ENCODE measurements at places on chromosomes 1 and 21. TPM values are rescaled to one million over a fixed set of nuclear protein-coding genes. Genes with fewer than 3 reads are reported as not detected.

DNA sequence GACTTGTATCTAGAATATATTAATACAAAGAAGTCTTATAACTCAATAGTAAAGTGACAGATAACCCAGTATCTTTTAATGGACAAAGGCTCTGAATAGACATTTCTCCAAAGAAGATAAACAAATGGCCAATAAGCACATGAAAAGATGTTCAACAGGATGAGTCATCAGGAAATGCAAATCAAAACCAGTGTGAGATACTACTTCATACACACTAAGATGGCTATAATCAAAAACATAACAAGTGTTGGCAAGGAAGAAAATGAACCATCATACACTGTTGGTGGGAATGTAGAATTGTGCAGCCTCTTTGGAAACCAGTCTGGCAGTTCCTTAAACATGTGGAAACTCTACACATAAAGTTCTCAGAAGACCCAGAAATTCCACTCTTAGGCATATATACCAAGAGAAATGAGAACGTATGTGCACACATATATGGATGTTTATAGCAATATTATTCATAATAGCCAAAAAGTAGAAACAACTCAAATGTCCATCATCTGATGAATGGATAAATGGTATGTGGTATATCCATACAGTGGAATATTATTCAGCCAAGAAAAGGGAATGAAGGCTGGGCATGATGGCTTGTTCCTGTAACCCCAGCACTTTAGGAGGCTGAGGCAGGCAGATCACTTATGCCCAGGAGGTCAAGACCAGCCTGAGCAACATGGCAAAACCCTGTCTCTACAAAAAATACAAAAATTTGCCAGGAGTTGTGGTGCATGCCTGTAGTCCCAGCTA is 9.9 kb upstream of the MPL start:
- DNase-seq, result no peak

GRCh38 chr1:22203335-22203734 is 60.4 kb upstream of the WNT4 start:
- DNase-seq, result no peak

DNA sequence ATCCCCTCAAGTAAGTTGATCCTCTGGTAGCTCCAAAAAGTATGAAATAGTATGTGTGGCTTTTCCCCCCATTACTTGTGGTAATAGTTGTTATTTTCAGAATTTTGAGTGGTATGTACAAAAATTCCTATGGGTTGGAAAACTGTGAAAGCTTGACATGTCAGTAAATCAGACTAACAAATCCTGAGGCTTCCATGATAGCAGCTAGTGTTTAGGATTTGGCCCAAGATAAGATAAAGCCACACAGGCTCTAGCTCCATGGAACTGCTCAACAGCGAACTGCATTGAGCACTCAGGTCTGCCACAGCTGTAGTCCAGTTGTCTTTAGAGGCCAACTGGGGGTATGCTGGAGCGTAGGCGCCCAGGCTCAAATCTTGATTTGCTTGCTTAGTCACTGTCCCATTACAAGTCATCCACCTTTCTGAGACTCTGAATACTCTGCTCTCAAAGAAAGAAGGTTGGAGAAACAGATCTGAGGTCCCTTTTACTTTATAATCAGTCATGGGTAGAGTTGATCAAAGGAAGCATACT is 28.7 kb downstream of the ATP1A1 start:
- DNase-seq, result no peak

DNA sequence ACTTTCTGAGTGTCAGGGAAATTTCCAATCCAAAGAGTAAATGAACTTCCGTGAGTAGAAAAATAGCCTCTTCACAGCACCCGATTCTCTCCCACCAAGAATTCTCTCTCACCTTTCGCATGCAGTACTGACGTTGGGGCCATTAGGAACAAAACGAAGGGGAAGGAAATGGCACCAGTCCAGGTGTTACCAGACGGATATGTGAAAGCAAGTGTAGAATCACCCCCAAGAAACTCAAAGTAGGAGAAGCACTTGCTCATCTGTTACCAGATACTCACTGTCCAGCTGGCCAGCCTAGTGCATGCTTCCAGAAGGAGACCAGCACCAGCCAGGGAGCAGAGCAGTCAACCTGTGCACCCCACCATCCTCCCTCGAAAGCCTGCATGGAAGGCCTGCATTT is 55.1 kb downstream of the ITPKB start:
- DNase-seq, result no peak

DNA sequence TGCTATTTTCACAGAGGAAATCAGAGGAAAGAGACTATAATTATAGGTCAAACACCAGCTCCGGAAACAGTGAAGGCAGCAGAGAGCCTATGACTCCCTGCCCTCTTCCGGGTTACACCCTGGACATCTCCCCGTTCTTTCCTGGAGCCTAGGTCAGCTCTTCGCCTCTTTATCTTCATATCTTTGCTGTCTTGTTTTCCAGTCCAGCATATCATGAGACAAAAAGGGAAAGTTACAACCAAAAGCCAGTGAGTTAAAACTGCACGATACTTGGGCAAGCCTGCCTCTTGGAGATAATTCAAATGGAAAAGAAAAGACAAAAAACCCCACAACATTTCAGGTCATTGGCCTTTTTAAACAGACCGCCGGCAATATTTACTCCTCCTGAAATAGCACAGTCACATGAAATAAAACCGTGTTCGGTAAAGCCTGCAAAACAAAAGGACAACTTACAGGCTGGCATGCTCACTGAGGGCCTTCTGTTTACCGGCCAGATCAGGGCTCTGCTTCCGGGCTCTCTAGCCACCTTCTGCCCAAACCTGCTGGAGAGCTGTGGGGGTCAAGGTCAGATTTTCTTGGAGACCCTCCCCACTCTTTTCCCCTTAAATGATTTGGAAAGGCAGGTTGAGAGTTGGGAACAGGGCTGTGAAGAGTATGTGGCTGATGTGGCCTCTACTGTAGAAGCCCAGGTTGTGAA is 42.8 kb upstream of the PPP2R5A start:
- no peak for DNase-seq

GRCh38 chr1:58786184-58786926 is 2.5 kb upstream of the JUN start:
- DNase-seq, result no peak

DNA sequence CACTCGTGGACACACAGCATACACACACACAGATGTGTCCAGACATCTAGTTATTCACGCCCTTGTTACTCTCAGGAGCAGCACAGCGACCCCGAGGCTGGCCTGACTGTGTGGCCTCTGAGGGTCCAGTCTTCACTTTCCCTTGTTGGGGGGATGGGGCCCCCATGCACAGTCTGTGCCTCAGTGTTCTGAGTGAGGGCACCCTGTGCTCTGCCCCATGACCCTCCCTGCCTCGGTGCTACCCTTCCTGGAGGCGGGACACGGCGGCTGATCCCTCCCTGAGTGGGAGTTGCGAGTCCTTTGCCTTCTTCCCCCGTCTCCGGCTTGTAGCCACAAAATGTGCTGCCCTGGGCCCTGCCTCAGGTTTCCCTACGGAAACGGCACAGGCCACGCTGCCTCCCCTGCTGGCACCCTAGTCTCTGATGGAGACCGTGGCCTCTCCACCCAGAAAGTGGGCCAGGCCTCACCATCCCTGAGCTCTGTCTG is 8.6 kb downstream of the CSTB start:
- DNase-seq, result no peak

DNA sequence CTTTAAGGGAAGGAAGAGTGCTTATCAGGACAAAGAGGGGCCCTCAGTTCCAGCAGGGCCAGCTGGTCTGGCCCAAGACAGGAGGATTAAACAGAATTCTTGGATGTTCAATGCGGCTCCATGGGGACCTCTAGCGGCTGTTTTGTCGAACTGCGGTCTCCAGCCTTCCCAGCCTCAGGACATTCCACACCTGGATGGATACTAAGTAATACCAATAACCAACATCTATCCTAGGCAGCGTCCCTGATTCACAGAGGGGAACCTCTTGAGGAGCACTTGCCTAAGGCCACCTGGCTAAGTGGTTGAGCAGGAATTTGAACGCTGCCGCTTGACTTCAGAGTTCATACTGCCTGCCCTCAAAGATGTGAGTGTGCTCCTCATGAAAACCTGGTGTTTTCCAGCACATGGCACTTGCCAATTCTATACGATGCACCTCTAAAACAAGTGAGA is 15.5 kb upstream of the CD247 start:
- DNase-seq, result peak; percentile 32

DNA sequence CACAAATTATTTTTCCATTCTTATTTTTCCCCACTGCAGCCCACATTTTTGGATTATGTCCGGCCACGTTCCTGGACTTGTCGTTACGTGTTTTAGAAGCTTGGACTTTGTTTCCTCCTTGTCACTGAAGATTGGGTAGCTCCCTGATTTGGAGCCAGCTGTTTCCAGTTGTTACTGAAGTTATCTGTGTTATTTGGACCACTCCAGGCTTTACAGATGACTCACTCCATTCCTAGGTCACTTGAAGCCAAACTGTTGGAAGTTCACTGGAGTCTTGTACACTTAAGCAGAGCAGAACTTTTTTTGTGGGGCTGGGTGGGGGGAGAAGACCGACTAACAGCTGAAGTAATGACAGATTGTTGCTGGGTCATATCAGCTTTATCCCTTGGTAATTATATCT is 12.2 kb upstream of the AXDND1 start:
- no peak for DNase-seq

- DNase-seq, result no peak
Observed at GRCh38 chr1:30733493-30733892, 10.1 kb upstream of the MATN1 start.

- DNase-seq, result no peak
Observed at GRCh38 chr1:203402629-203403337, 51.9 kb upstream of the FMOD start.

DNA sequence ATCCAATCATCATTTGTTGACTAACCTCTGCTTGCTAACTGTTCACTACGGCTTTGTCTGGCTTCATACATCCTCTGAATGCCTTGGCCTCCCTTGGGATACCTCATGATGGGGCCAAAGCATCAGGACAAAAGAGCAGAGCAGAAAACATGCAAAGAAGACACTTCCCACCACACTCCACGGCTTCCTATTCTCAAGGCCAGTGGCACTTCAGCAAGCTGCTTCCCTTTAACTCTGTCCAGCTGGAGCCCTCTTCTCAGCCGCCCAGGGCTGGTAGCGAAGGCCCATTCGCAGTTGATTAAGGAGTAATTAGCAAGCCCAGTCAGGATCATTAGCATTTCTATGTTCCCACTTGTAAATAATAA is 224.3 kb upstream of the FGGY start:
- no peak for DNase-seq

GRCh38 chr1:145877923-145878486 is 7.7 kb downstream of the ANKRD35 start:
- DNase-seq, result no peak

DNA sequence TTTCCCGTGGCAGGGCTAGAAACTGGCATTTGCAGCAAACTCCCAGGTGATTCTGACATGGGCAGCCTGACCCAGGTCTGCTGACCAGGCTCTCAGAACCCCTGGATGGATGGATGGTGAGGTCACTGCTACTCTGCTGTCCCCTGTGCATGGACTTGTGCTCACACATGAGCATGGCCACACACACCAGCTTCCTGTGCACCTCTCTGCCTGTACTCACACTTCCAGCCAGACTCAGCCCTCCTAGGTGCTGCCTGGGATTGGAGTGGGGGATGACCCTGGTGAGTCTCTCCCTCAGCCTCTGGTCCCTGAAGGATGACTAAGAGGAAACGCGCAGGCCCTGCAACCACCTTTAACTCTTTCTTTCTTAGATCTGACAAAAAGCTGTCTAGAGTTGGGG is 361.1 kb downstream of the HHAT start:
- no peak for DNase-seq

GRCh38 chr21:23245255-23245654 is 2247.0 kb downstream of the NCAM2 start:
- no peak for DNase-seq

Gene RIPPLY3
- total RNA-seq, result not detected
